ENCODE measurements at places on chromosomes 1 and 21.

DNA sequence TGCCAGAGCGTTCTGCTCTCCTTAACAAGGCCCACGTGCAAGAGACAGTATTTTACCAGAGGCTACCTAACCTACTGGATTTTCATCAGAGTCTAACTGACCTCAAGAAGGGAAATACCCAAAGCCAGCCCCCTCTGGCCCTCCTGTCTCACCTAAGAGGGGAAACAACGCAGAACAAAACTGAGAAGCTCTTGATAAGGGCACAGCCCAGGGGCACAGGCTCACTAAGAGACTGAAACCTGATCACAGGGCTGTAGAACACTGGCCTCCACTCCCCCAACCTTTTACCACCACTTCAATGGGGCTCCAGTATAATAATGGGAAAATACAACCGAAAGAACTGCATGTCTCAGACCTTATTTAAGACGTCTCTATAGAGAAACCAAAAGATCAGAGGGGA lies 449.5 kb upstream of the CAMK1G start:
- DNase-seq, result no peak

DNA sequence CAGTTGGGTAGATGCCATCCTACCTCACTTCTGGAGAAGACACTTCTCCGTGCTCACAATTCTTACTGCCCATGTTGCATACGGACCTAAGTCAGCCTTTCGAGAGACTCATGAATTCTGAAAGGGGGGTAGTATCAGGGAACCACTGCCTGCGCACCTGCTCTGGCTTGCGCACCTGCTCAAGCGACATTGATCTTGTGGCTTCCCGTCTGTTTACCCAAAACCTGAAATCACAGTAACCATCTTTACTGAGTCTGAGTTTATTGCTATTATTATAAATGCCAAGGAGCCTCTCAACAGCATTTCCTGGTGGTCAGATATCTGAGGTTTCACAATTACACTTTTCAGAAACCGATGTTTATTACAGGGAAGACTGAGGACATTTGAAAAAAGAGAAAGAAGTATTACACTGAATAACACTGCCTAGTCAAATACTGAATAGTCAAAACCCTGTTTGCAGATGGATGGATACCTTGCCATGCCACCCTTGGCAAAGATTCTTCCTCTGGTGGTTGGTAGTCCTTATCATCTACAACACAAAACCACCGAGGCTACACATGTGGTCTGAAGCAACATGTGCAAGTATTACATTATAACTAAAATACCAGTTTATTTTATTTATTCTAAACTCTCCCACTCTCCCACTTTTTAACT lies 208.7 kb downstream of the SIPA1L2 start:
- DNase-seq, result no peak

DNA sequence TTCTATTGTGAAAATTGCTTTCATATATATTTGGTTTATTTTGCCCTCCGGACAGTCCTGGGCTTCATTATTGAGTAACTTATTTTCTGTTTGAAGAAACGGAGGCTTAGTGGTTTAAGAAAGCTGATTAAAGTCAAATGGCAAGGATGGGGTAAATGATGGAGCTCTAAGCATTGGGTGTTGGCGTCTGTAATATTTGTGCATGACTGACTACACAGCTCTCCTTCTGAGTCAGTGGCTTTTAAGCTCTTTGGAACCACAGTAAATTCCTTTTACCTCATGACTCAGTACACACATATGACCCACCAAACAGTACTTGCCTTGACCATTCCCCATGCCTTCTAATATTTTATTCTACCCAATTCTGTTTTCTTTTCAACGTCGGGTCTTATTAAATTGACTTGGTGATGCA lies 21.0 kb downstream of the B3GALT5 start:
- DNase-seq, result no peak

DNA sequence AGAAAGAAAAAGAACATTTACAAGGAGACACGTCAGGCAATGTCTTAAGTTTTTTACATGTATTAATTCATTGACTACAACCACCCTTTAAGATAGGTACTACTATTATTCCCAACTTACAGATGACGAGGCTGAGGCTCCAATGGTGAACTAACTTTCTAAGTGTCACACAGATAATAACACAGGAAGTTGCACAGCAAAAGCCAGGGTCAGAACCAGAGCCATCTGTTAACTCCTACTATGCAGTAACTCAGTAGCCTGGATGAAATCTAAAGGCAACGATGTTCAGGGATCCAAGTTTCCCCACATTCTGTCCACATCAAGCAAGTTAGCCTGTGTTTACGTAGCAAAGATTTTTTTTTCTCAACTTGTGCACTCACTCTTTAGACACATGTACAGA lies 371.7 kb downstream of the PTPRC start:
- DNase-seq, result no peak

DNA sequence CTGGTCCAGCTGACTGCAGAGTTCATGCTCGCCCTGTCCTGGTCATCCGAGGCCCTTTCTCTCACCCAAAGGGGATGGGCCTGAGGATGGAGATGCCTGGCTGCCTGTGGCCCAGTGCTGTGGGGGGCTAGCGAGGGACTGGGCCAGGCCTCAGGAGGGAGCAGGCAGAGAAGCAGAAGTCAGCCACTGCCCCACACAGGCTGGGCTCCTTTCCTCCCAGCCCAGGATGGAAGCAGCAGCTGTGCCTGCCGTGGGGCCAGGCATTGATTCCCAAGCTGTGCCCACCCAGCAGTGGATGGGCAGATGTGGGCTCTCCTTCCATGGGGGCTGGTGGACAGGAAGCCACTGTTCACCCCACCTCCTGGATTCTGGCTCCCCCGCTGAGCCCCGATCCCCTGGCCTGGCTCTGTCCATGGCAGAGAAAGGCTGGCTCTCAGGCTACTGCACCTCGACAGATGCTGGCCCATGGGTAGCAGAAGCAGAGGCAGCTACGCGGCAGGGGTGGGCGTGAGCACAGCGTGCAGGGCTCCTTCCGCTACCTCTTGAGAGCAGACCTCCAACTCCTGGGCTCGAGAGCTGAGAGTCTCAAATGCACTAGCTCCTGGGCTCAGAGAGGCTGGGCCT lies 24.6 kb downstream of the RUNX3 start:
- DNase-seq, result no peak

GRCh38 chr1:40877698-40878097 lies 15.5 kb upstream of the CITED4 start:
- no peak for DNase-seq
